Activated CD4-positive, alpha-beta memory T cell treated with anti-CD3 and anti-CD28 coated beads, Interleukin-2, amount 10 ng/mL, durations not matched to agents 7 days and 5 days (primary cell): ENCODE measurements at places on chromosomes 3 and 15.

- DNase-seq = no peak
Measured at GRCh38 chr15:38975282-38975990, 410.8 kb upstream of the RASGRP1 start.

- DNase-seq = no peak
Measured at GRCh38 chr3:29711255-29711771, 430.4 kb downstream of the RBMS3 start.

- DNase-seq = no peak
Measured at GRCh38 chr15:38826880-38827279, 262.3 kb upstream of the RASGRP1 start.

- DNase-seq = no peak
Measured at GRCh38 chr3:192570315-192570714, 157.0 kb downstream of the FGF12 start.

- DNase-seq = no peak
Measured at GRCh38 chr3:170426240-170426797, 7.7 kb downstream of the CLDN11 start.

DNA sequence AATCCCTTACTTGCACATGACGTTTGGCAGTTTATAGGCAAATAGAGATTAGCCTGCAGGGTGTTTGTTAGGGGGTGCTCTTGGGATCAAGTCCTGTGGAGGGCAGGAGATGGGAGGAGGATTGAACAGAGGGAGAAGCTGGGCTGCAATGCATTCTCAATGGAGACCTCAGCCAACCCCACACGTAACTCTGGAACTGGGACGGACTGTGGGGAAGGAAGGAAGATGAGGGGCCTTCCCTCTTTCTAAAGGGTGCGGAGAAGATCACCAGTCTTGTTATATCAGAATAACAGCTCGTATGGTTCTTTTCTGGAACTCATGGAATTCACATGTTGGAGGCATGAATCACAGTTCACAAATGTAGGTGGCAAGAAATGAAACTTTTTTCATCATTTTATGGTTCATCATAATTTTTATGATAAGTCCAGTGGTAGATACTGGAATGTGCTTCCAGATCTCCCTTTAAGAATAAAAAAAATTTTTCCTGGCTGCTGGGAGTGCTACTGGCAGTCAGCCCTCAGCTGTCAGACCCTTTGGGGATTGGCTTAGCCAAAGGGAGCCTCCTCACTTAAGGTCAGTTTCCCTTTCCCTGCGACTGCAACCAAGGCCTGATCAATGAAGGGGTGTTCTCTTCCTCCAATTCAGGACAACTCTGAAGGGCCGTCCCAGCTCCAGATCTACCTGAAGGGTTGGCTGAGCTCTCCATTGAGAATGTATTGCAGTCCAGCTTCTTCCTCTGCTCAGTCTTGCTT lies 20.5 kb upstream of the LYZL4 start:
- no peak for DNase-seq

DNA sequence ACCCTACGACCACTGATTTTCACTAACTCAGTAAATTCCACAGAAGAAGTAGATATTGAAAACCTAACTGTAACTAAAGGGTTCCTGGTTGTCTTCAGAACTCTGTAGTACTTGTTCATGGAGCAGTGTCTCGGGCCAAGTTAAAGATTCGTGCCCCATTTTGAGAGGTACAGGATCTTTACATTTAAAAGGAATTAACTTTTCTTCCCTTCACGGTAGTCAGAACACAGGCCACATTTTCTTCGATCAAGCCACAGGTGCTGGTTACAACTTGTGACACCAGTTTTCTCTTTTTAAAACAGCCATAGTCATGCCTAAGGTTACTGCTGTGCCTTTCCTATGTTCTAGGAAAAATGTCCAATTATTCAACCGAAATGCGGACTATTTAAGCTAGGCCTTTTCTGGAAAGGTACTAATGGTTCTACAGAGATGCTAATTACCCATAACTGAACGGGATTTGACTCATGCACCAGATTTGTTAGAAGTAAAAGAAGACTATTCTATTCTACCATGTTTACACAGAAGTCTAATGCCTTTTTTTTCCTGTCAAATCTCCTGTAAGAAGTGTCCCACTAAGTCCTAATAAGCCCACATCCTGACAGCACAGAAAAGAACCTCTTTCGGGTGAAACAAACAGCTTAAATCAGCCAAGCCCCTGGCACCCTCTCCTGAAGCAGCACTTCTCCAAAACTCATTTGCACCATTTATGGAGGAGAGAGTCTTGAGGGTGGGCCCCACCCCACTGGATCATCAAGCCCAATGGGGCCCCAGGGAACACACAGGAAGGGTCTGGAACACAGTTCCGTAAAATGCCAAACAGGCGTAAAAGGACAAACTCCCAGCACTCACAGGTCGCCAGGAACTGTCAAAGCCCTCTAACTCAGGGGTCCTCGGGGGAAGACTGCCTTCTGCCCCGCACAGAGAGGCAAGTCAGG lies 1.9 kb downstream of the LRIG1 start:
- DNase-seq = peak; percentile 16

DNA sequence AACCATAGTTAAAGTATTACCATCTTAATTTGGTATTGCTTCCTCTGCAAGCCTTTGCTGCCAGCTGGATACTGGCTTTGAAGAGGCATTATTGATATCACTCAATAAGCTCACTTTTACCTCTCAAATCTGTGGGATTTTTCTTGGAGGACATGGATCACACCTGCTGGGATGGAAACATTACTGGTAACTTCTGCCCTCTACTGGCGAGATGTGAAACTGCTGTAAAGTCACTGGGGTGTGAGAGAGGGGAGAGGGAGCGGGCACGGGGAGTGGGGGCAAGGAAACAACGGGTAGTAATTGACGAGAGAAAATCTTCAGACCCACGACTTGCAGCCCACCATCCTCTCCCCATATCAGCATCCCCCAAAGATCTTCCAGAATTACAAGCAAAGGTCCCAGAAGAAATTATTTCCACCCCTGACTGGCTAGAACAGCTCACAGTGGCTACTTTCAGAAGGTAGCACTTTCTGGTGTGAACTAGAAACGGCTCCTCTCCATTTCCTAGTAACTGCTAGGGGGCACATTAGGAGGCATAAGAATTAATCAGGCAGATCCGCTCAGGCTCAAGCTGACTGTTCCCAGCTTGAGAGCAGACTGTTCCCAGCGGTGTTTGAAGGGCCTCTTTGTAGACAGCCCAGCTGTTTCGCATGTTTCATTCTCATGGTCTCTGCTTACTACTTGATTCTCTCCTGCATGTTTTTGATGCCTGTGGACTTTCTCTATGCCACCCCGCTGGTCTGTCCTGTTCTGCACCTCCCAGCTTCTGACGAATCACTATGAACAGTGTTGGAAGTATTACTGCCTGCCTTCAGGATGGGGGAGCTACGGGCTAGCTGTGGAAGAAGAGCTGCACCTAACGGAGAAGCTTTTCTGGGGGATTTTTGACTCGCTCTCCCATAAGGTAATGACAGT lies 230.4 kb upstream of the CHRM5 start:
- DNase-seq = peak; percentile 23
